Uterus (tissue), 4 donors: ENCODE measurements at places on chromosomes 1 and 21.

DNA sequence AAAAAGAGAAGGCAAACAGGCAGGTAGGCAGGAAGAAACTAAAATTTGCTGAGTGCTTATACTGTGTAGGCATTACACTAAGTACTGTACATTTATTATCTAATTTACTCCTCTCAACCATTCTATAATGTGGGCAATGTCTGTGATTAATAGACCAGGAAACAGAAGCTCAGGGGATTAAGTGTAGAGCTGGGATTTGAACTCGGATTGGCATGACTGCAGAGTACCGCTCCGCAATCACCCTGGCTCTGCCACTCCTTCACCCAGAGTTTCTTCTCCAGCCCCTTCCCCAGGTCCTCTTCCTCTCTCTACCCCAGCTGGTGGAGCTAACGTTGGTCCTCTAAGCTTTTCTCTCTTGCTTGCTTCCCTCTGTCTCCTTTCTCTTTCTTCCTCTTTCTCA lies 11.5 kb upstream of the S100A2 start:
- no peak for DNase-seq

- DNase-seq = no peak
Measured at GRCh38 chr1:207069858-207070506, 16.9 kb downstream of the PFKFB2 start.

DNA sequence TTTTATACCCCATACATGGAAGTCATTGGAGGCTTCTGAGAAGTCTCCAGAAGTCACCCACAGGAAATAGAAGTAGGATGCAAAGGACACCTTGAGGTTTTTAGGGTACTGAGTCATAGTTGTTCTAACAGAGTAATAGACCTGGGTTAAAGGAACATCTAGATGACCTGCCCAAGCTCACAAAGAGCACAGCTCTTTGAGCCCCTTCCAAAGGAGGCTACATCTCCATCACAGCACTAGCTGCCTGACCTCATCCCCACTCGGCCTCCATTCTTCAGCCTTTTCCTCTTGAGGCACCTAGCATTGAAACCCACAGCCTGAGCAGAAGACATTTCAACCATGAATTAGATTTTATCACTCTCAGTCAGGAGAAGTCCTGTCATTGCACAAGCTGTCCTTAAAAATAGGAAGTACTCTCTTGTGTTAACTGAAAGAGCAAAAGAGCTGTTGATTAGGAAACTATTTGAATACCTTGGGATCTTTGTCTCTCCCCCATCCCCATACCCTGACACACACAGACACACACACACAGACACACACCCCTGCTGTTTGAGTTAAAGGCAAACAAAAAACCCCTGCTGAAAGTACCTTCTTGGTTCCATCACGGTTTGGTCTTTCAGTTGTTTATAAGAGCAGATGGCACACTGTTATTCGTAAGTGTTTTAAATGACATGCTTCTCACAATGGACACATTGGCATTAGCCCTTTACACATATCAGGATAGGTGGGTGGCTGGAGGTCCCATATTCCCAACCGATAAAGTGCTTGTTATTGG lies 22.2 kb downstream of the MKNK1 start:
- no peak for DNase-seq

GRCh38 chr1:235976490-235976889 lies 88.4 kb downstream of the NID1 start:
- no peak for DNase-seq

DNA sequence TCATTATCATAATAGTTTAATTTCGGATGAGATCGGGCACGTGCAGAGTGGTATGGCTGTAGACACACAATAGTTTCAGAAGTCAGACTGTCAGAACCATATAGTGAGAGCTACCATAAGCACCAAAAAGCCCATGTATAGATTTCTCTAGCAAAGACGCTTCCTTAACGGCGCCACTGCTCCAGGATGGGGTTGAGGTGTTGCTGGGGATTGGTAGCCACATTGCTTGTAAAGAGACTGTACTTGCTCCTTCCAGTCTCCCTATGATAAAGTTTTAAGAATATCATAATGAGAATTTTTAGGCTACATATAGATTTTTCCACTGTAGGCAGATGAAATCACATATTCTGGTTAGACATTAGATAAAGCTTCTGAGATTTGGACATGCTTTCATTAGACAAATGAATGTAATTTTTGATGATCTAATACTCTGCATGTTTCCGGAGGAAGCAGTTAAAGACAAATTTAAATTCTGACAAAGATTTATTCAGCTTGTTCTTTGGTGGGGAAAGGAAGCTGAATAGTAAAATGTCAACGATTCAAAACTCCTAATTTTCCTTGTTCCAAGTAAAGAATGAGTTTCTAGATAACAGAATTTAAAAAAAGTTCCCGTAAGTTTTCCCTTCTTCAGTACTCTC lies 77.7 kb downstream of the MAP3K7CL start:
- no peak for DNase-seq

DNA sequence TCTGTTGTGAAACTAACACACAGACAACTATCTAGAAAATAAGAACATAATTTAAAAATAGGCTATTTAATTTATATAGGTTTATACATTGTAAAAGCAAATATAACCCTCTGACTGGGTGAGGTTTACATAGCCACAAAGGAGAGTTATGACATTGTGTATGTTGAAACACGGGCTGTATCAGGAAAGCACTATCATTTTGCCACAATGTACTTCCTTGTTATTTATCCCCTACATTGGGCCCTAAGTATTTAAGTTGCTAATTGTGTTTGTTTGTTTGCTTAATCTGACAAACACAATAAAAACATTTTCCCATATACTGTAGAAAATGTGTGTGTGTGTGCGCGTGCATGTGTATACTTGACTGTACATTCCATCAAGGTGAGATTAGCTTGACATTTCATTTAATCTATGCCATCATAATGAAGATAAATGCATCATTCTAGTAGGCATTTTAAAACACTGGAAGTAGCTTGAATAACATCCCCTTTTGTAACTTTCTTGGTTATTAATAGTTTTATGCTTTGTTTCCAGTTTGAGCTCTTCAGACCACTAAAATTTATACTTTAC lies 72.1 kb downstream of the RGS13 start:
- no peak for DNase-seq

- no peak for DNase-seq
Measured at GRCh38 chr1:218459450-218459849, 114.3 kb downstream of the TGFB2 start.

- DNase-seq = no peak
Measured at GRCh38 chr1:236978740-236979139, 25.5 kb downstream of the MT1HL1 start.

DNA sequence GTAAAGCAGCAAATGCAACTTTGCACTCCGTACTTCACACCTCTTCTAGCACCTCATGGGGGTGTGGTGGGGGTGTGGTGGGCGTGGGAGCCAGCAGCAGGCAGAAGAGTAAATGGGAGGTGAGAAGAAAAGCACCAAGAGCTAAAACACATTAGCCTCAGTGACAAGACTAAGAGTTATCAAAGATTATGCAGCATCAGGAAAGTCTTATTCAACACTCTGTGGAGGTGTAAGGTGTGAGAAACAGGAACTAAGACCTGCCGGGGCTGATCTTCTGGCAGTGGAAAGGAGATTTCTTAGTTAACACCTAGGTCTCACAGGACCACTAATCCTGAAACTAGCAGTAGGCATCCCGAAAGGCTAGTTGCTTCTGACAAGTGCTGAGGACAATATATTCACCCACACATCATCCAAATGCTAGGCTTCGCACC lies 9.9 kb downstream of the TGFBR3 start:
- DNase-seq = no peak

- no peak for DNase-seq
Measured at GRCh38 chr1:103333141-103333540, 192.4 kb upstream of the RNPC3 start.

DNA sequence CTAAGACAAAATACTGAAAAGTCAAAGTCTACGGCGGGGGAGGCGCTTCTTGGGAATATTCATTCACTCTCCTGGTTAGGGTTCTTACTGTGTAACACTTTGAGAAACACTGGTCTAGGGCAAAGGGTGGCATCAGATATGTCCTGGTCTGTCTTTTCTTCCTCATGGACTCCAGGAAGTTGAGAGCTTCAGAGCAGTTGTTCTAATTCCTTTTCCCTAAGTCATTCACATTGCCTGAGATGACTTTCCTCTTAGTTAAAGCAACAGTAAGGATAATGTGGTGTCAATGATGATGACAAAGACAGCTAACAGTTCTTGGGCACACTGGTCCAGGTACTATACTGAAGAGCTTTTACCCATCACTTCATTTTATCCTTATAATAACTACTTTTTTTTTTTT lies 27.0 kb downstream of the FGGY start:
- DNase-seq = no peak

- no peak for DNase-seq
Measured at GRCh38 chr1:24793447-24794129, 48.3 kb downstream of the CLIC4 start.

DNA sequence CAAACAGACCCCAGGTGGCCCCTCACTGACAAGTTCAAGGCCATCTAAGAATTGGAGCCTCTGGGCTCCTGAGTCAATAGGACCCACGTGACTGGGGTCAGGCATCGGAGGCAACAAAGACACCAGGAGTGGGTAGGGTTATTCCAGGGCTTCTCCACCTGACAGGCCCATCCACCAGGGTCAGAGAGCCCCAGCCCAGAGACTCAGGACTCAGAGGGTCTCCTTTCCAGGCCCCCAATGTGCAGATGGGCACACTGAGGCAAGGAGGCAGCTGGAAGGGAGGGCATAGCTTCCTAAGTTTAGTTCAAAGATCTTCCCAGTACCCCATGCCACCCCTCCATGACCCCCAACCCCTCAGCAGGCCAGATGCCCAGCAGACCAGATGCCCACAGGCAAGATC lies 388.6 kb downstream of the MATN1 start:
- DNase-seq = no peak

DNA sequence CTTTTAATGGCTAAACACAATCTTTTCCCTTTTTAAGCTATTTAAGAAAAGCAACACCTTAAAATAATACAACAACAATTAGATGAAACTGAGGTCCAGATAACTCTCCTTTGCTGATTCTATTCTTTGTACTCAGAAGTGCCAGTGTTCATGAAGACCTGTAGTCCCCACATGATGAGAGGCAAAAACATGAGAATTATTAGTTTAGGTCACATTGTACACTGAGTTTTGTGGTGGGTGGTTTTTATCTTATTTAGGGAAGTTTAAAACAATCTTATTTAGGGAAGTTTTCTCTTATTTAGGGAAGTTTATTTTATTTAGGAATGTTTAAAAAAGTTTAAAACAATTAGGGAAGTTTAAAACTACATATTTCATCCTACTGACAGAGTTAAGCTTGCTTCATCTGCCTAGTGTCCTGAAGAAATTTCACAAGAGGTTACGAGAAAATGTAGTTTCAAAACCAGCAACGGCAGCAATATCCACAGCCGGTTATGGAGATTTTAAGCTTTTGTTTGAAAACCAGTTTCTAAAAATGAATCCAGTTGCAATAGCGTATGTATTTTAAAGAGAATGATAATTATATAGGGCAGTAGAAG lies 7.8 kb upstream of the OR14I1 start:
- no peak for DNase-seq

- DNase-seq = no peak
Measured at GRCh38 chr21:33058527-33058926, 11.4 kb upstream of the OLIG1 start.

GRCh38 chr21:34927992-34928391 lies 121.1 kb downstream of the RUNX1 start:
- no peak for DNase-seq

- no peak for DNase-seq
Measured at GRCh38 chr1:17293681-17294425, 14.1 kb upstream of the PADI4 start.

- DNase-seq = no peak
Measured at GRCh38 chr21:21851657-21852056, 853.4 kb downstream of the NCAM2 start.

- DNase-seq = no peak
Measured at GRCh38 chr1:36864182-36864822, 170.0 kb downstream of the GRIK3 start.

- no peak for DNase-seq
Measured at GRCh38 chr1:227924833-227925574, 22.7 kb downstream of the WNT9A start.
